ENCODE measurements at places on chromosomes 3 and 15.

GRCh38 chr15:89785774-89786140 lies 9.6 kb downstream of the MESP2 start:
- no peak for DNase-seq

DNA sequence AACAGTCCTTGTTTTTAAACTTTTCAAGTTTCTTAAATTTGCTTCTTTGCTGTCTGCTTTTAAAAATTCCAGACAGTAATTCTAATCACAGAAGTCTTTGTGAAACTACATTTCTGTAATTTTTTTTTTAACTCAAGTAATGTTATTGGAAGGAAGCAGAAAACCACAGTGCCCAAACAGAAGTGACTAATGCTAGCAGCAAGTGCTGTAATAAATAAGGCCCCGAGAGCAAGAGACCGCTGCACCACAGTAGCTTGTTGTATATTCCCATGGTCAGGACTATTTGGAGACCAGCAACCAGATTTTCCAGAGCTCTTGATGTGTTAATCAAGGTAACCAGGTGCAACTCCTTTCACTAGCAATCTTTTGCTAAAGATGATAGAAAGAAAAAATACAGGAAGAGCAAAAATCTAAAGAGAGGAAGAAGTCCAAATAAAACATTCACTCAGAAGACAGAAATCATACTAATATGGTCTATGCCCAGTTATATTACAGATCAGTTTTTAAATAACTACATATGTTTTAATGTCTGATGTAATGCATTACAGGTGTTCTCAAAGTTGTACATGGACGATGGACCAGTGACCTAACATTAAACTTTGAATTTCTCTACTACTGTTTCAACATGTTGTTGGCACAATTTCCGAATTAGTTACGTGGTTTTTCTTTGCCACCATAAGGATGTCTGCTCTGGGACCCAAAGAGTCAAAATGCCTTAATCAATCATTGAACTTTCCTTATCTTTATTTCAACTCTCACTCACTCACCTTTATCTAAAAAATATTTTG lies 36.4 kb downstream of the WWTR1 start:
- no peak for DNase-seq

DNA sequence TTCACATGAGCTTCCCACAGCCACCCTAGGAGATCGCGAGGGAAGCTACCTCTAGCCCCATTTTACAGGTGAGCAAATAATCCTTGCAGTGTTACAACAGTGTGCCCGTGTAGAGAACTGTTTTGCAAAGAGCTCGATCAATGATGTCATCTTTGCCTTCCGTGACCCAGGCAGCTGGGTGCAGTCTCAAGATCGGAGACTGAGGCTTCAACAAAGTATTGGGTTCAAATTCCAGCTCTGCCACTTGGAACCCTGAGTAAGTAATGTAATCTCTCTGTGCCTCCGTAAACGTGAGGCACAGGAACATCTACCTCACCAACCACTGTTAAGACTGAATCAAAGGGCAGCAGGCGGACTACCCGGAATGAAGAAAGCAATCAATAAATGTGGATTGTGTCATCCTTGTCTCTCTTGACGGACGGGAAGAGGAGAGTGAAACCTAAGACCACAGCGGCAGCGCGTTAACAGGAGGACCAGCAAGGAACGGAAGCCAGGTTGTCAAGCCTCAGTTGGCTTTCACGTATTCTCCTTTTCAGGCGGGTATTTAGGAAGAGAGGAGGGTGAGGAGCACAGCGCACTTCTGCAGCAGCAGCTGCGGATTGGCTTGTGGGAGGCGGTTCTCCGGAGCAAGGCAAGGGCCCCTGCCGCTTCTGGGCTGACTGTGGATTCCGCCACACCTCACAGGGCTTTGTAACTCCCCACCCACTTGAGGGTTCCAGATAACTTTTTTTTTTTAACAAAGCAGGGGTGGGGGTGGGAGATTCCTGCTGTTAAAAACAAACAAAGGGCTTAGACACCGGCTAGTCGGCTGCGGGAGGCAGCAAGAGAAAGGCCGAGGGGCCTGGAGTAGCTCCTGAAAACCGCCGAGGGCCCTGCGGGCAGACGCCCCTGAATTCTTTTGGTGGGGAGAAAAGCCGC lies 1.5 kb upstream of the SMAD3 start:
- no peak for DNase-seq

GRCh38 chr15:101694261-101694660 lies 30.0 kb downstream of the TARS3 start:
- no peak for DNase-seq
